Activated CD4-positive, alpha-beta T cell treated with anti-CD3 and anti-CD28 coated beads for 36 hours (primary cell): ENCODE measurements at places on chromosomes 7 and 10. TPM values are rescaled to one million over a fixed set of nuclear protein-coding genes. Genes with fewer than 3 reads are reported as not detected.

Gene ANK3
- 25.2 TPM for total RNA-seq

Gene NME8
- total RNA-seq = not detected

Gene GJD4
- not detected for total RNA-seq

Gene NRG3
- total RNA-seq = not detected

DNA sequence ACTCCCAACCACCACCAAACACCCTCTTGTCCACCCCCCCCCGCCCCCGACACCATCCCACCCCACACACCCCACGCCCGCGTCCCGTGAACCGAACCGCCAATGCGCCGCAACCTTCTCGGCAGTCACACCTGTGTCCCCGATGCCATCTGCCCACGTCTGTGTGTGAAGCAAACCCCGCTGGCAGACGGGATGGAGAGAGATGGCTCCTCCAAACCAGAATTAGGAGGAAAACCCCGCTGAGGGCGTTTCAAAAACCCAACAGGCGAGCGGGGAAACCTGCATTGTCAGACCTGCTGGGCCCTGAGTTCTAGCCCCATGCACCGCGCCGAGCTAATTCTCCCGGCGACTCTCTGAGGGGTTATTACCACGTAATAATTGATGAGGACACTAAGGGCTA, 28.6 kb upstream of the KCNK18 start:
- no peaks in the 10 kb centered on the region for H3K36me3 ChIP-seq
- peak; percentile 24 for DNase-seq
- peaks cover 74% of the 10 kb centered on the region for H3K27me3 ChIP-seq
- no peak overlapping the region for H3K27ac ChIP-seq

DNA sequence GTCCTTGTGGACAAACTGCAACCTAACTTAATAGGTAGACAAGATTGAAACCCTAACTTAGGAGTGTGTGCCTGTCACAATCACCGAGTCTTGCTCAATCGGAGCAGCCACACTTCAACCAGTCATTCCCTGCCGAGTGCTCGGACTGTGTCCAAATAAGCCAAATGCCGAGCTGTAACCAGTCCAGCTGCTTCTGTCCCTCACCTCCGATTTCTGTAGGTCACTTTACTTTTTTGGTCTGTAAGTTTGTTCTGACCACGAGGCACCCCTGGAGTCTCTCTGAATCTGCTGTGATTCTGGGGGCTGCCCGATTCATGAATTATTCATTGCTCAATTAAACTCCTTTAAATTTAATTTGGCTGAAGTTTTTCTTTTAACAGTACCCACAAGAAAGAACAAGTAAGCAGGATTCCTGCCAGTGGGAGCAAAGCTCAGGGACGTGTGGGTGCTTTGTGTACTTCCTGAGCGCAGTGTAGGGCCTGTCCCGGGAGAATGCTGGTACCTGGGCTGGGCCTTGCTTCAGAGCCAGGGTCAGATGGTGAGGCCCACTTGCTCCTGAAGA, 140.1 kb downstream of the ACTR3B start:
- H3K27me3 ChIP-seq = peaks cover 6% of the 10 kb centered on the region
- no peak overlapping the region for H3K27ac ChIP-seq
- no peak for DNase-seq
- H3K4me1 ChIP-seq = no peaks in the 10 kb centered on the region
- H3K4me3 ChIP-seq = no peak overlapping the region
- no peaks in the 10 kb centered on the region for H3K36me3 ChIP-seq

DNA sequence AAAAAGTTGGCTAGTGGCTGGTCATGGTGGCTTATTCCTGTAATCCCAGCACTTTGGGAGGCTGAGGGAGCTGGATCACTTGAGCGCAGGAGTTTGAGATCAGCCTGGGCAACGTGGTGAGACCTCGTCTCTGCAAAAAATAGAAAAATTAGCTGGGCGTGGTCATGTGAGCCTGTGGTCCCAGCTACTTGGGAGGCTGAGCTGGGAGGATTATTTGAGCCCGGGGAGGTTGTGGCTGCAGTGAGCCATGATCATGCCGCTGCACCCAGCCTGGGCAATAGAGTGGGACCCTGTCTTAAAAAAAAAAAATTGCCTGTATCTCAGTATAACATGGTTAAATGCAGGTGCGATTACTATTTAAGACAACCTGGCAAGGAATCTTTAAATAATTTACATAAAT, 61.0 kb downstream of the ADD3 start:
- peak overlapping the region; percentile 57 for H3K4me3 ChIP-seq
- H3K27me3 ChIP-seq = no peaks in the 10 kb centered on the region
- no peaks in the 10 kb centered on the region for H3K36me3 ChIP-seq
- DNase-seq = no peak

DNA sequence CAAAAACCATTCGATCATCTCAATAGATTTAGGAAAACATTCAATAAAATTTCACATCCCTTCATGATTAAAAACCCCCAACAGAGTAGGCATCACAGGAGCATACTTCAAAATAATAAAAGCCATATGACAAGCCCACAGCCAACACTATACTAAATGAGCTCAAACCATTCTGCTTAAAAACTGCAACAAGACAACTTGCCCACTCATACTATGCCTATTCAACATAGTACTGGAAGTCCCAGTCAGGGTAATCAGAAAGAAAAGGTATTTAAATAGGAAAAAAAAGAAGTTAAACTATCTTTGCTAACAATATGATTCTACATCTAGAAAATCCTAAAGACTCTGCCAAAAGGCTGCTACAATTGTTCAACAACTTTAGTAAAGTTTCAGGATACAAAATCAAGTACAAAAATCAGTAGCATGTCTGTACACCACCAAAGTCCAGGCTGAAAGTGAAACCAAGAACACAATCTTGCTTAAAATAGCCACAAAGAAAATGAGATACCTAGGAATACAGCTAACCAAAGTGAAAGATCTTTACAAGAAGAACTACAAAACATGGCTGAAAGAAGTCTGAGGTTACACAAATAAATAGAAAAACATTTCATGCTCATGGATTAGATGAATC, 882.6 kb downstream of the GRM8 start:
- no peak for DNase-seq
- no peak overlapping the region for H3K27ac ChIP-seq
- H3K36me3 ChIP-seq = no peaks in the 10 kb centered on the region
- no peaks in the 10 kb centered on the region for H3K4me1 ChIP-seq
- no peaks in the 10 kb centered on the region for H3K27me3 ChIP-seq
- no peak overlapping the region for H3K4me3 ChIP-seq

DNA sequence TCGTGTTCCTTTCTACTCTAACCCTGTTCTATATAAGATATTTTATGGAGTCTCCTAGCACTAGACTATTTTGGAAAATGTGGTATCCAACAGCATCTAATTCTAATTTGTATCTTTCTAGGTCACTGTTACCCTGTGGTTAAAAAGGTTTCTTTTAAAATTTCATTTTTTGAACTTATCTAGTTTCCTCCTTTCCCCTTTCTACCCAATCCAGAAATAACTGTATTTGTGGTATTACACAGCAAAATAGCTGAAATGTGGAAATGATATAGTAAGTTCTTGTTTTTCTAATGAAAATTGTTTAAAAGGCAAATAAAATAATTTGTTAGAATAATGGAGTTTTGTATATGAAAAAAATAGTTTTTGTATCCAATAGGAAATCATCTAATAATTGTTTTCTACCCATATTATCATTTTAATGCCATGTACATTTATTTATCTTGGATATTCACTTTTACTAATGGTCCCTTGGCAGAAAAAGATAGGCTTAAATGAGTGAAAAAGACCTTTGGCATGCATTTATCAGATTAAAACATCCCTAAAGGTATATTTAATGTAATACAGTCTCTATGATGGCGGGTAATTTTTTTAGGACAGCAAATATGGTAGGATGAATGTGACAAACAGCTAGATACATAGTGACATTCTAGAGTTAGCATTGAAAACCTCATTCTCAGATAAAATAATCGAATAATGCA, 175.5 kb upstream of the PLXDC2 start:
- H3K4me1 ChIP-seq = no peaks in the 10 kb centered on the region
- no peaks in the 10 kb centered on the region for H3K27me3 ChIP-seq
- no peaks in the 10 kb centered on the region for H3K36me3 ChIP-seq
- no peak for DNase-seq
- H3K4me3 ChIP-seq = no peak overlapping the region
- no peak overlapping the region for H3K27ac ChIP-seq

DNA sequence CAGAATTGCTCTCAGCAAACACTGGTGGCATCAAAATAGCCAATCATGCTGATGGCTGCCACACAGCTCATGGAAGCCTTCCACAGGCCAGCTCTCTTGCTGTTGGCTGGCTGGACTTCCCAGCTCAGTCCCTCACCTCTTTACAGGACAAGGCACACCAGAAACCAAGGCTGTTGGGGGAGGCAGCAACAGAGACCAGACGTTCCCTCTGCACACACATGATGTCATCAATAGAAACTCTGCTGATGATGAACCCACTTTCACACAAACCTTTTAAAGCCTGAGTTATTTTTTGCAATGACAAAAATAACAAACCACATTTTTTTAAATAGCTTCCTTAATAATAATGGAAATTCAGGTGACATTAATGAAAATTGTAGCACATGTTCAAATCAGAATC, 300.9 kb upstream of the C7orf33 start:
- no peak overlapping the region for H3K27ac ChIP-seq
- H3K27me3 ChIP-seq = peaks cover 19% of the 10 kb centered on the region
- H3K36me3 ChIP-seq = no peaks in the 10 kb centered on the region

DNA sequence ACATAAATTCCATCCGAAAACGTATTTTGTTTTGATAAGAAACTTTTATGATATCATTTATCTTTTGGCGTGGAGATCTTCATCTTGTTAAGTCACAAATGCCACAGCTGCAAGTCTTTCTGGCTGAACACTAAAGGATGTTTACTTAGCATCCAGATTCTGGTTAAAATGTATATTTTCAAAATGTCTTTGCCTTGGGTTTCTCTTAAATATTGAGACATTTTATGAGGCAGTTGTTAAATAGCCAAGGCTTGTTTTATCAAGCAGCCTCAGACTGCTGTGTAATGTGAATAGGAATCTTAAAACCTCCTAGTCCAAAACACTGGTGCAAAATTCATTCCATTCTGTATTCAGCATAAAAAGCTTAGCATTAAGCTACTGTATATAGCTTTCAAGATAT, 136.3 kb upstream of the FZD1 start:
- H3K4me1 ChIP-seq = no peaks in the 10 kb centered on the region
- no peak overlapping the region for H3K4me3 ChIP-seq
- DNase-seq = no peak
- H3K27ac ChIP-seq = no peak overlapping the region

DNA sequence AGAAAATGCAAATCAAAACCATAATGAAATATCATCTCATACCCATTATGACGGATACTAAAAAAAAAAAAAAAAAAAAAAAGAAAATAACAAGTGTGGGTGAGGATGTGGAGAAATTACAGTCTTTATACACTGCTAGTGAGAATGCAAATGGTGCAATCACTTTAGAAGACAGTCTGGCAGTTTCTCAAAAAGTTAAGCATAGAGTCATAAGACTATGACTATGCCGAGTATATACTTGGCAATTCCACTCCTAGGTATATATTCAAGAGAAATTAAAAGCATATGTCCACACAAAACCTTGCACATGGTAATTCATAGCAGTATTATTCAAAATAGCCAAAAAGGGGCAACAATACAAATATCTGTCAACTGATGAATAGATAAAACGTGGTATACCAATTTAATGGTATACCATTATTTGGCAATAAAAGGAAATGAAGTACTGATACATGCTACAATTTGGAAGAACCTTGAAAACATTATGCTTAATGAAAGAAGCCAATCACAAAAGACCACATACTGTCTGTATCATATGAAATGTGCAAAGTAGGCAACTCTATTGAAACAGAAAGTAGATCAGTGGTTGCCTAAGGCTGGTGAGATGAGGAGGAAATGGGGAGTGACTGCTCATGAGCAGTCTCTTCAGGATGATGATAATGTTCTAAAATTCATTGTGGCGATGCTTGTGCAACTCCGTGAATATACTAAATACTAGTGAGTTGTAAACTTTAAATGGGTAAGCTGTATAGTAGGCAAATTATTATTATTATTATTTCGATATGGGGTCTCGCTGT, 90.1 kb upstream of the NANOS1 start:
- no peaks in the 10 kb centered on the region for H3K36me3 ChIP-seq
- H3K4me3 ChIP-seq = no peak overlapping the region
- DNase-seq = no peak
- H3K27ac ChIP-seq = no peak overlapping the region
